ENCODE measurements at places on chromosomes 11 and 22.
A peak's percentile ranks its signal among the peaks of the same experiment; 100 is the strongest.

- DNase-seq: no peak
Observed at GRCh38 chr11:59765068-59765735, 10.0 kb downstream of the STX3 start.

GRCh38 chr11:72813740-72814285 lies 398 bp upstream of the ATG16L2 start:
- DNase-seq: peak; percentile 81

DNA sequence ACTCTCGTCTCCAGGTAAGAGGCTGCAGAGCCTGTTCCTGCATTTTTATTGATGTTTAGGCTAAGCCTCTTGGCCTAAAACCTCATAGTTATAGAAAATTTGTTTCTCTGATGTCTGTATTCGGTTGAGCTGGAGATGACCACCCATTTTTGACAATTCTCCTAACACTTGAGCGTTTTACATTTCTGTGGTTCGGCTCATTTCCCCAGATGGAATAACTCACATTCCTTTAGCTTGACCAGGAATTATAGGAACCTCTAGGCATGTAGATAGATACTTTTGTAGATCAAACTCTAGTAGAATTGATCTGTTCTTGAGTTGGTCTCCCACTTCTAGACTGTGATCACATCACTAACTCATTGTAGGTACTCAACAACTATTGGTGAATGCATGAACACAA lies 172.6 kb upstream of the CADM1 start:
- no peak for DNase-seq

- DNase-seq: no peak
Observed at GRCh38 chr11:111736621-111737443, 29.4 kb downstream of the PPP2R1B start.

DNA sequence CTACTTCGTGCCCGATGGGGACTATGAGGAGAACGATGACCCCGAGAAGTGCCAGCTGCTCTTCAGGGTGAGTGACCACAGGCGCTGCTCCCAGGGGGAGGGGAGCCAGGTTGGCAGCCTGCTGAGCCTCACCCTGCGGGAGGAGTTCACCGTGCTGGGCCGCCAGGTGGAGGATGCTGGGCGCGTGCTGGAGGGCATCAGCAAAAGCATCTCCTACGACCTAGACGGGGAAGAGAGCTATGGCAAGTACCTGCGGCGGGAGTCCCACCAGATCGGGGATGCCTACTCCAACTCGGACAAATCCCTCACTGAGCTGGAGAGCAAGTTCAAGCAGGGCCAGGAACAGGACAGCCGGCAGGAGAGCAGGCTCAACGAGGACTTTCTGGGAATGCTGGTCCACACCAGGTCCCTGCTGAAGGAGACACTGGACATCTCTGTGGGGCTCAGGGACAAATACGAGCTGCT lies 751 bp downstream of the FIBIN start:
- DNase-seq: no peak

DNA sequence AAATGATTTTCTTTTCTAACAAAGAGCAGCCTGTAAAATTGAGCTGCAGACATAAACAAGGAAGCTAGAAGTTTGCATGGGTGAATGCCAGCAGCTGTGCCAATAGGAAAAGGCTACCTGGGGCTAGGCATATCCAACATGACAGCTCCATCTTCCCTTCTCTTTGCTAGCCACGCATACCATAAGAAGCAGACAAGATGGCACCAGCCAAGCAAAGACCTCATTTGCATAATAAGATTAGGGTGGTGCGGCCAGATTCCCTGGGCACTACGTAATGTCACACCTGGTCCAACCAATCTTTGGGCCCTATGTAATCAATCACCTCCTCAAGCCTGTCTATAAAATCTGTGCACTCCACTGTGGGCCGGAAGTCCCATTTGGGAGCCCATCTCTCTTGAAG lies 108.3 kb downstream of the SWAP70 start:
- DNase-seq: no peak

GRCh38 chr11:17790453-17790852 lies 55.9 kb downstream of the KCNC1 start:
- no peak for DNase-seq

GRCh38 chr11:73538381-73538872 lies 59.5 kb downstream of the FAM168A start:
- no peak for DNase-seq

- no peak for DNase-seq
Observed at GRCh38 chr11:44731685-44732430, 5.1 kb downstream of the TSPAN18 start.

- DNase-seq: no peak
Observed at GRCh38 chr11:2709429-2709828, 9.6 kb upstream of the KCNQ1OT1 start.

GRCh38 chr11:111019451-111019850 lies 226.1 kb upstream of the POU2AF2 start:
- no peak for DNase-seq

DNA sequence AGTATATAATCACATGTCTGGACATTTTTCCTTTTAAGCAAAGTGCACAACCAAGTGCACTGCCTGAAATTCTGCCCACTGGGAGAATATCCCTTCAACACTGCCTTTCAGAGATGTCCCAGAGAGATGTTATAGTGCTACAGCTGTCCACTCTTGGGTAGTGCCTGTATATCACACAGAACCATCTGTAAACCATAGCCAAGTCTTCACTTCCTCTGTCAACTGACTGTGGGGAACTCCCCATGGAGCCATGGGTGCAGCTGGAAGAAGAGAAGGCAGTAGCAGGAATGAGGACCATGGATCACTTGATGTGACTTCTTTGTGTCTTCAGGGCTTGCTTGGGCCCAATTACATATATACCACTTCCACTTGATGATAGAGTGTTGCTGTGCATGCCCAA lies 44.6 kb upstream of the LIN7C start:
- no peak for DNase-seq
